ENCODE measurements at places on chromosomes 5 and 9. TPM values are rescaled to one million over a fixed set of nuclear protein-coding genes. Genes with fewer than 3 reads are reported as not detected.

DAPK1 gene
- 100 TPM for total RNA-seq

GRCh38 chr9:135584934-135585333 is 23.4 kb downstream of the PAEP start:
- H3K27me3 ChIP-seq, result peaks cover 59% of the 10 kb centered on the region
- no peaks in the 10 kb centered on the region for H3K36me3 ChIP-seq
- no peak overlapping the region for H3K27ac ChIP-seq
- H3K4me1 ChIP-seq, result no peaks in the 10 kb centered on the region

PCDHGA5 gene
- total RNA-seq, result 0.20 TPM

GRCh38 chr9:34084562-34084961 is 35.9 kb upstream of the UBAP2 start:
- H3K27ac ChIP-seq, result no peak overlapping the region
- no peak for DNase-seq
- no peak overlapping the region for H3K4me3 ChIP-seq
- no peaks in the 10 kb centered on the region for H3K36me3 ChIP-seq

SLC25A25 gene
- 11.7 TPM for total RNA-seq

GRCh38 chr5:59760785-59761348 is 132.7 kb downstream of the PDE4D start:
- H3K4me3 ChIP-seq, result peak overlapping the region; percentile 36
- peak; percentile 82 for DNase-seq
- H3K27me3 ChIP-seq, result no peaks in the 10 kb centered on the region
- H3K27ac ChIP-seq, result peak overlapping the region; percentile 95
- H3K4me1 ChIP-seq, result peaks cover 52% of the 10 kb centered on the region

DNA sequence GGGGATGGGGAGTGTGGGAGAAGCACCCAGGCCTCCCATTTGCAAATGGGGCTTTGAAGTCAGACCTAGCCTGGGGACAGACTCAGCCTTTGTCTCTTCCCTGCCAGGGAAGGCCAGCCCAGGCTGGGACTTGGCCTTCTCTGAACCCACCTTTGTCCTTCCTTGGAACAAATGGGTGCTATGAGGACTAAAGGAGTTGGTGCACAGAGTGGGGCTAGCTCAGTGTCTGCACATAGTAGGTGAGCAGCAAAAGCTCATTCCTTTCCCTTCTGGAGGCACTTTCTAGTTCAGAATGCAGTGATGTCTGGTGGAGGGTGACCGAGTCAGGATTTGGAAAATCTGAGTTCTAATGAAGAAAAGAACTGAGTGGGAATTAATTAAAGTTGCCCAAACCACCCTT is 37.2 kb downstream of the COL27A1 start:
- H3K4me1 ChIP-seq, result no peaks in the 10 kb centered on the region
- DNase-seq, result no peak
- H3K27me3 ChIP-seq, result peaks cover 5% of the 10 kb centered on the region
- no peak overlapping the region for H3K27ac ChIP-seq

CATSPER3 gene
- 0.68 TPM for total RNA-seq

All from PC-9 (cell line).